ENCODE measurements at places on chromosomes 12 and 14.

- no peak for DNase-seq
Observed at GRCh38 chr12:47652521-47653234, 53.2 kb downstream of the RPAP3 start.

GRCh38 chr14:74840603-74841030 is 35.3 kb downstream of the PROX2 start:
- no peak for DNase-seq

GRCh38 chr14:74438351-74438915 is 12.4 kb upstream of the SYNDIG1L start:
- DNase-seq, result no peak

DNA sequence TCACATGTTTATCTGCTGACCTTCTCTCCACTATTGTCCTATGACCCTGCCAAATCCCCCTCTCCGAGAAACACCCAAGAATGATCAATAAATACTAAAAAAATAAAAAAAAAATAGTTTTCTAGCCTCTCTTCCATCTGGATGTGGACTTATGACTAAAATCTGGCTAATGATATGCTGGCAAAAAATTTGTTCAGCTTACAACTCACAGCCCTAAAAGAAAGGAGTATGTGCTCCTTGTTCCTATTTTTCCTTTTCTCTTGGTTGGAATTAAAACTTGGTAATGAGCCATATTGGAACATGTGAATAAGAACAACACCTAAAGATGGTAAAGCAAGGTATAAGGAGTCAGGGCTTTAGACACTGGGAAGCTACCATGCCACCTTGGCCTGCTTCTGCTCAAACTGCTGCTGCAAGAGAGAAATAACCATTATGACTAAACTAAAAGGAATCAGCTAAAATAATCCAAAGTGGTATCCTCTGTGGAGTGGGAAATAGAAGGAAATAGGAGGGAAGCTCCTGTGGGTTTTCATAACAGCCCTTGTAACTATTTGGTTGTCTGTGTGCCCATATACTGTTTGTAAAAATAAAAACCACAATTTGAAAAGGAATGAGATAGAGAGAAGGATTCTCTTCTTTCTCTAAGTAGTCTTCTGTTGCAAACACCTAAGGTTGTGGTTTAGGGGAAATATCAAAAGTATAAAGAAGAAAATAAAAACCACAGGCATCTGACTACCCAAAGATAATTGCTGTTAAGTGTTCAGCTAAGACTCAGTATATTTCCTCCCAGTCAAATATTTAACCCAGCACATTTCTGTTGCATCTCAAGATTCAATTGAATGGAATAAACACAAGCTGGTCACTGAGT is 53.8 kb downstream of the SDR9C7 start:
- no peak for DNase-seq

DNA sequence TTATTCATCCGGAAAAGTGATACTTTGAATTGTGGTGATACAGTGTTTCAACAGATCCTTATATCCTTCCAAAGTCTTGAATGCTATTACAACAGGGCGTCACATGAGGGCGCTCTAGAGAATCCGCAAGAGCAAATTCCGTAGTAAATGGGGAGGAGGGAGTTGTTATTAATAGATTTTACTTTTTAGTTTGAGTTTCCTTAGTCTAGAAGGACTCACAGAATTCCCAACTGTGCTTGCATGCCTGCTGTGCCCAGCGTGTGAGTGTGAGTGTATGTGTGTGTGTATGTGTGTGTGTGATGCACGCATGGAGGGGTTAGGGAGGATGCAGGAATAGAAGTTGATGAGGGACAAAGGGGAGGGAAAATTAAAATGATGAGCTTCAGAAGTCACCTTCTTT is 375.3 kb downstream of the C12orf75 start:
- DNase-seq, result no peak

DNA sequence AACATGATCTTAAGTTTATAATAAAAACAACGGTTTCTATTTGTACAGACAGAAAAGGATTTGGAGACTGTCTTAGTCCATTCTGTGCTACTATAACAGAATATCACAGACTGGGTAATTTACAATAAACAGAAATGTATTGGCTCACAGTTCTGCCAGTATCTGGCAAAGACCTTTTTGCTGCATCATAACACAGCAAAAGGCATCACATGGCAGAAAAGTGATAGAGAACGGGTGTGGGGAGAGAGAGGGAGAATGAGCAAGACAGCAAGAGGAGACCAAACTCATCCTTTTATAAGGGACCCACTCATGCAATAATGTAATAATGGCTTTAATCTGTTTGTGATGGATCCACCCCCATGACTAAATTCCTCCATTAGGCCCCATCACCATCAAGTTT is 17.0 kb upstream of the NUDT4 start:
- DNase-seq, result no peak

DNA sequence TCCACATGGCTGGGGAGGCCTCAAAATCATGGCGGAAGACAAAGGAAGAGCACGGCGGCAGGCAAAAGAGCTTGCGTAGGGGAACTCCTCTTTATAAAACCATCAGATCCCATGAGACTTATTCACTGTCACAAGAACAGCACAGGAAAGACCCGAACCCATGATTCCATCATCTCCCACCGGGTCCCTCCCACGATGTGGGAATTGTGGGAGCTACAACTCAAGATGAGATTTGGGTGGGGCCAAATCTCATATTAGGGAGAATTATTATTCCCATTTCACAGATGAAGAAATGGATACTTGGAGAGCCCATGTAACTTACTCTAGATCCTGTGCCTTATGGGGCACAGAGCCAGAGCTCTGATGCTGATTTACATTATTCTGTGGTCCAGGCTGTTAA is 322.6 kb downstream of the PCNX1 start:
- DNase-seq, result no peak

DNA sequence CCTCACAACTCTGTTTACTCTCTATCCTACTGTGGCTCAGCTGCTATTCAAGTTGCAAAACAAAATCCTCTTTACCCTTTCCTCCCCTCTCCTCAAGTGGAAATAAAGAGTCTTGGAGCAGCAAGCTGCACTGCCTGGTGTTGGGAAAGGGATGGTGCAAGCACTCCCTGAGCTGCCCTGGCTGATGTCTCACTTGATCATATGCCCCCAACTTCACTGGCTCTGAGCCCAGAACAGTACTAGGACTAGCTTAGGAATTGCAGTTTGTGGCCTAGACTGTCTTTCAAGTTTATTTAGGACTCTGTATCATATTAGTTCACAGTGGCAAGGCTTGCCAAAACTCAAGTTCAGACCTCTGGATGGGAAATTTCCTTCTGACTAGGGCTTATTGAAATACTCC is 1683.8 kb upstream of the SEL1L start:
- no peak for DNase-seq

- no peak for DNase-seq
Observed at GRCh38 chr14:63378444-63378843, 59.7 kb upstream of the GPHB5 start.

All from GM12891 (cell line).